ENCODE measurements at places on chromosomes 6 and 20.

- DNase-seq = peak; percentile 8
These were observed at the start of gene ADGB for GRCh38 chr6:146598772-146599405. ADGB (plus strand) TSS chr6:146598972; CDS start chr6:146599041, 69 bp downstream.

DNA sequence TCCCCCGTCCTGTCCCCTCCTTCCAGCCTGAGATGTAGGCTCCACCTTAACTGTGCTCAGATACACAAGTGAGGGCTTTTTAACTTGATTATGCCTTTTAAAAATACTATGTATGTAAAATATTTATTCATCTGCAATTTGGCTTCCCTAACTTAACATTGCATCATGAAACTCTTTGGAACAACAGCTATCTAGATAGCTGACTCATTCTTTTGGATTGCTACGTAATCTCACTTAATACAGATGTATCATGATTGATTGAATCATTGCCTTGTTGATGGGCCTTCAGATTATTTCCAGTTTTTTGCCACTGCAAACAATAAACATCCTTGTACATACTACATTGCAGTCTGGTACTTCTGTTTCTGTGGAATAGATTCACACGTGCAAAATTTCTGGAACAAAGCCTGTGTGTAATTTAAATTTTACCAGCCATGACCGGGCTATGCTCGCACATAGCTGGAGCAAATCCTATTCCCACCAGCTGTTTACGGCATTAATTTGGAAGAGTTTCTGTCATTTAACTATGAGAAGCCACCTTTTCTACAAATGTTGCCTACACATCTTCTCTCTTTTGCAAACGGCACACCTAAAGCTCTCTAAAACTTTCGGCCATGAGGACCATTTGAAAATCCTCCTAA, 6.5 kb downstream of the PRND start:
- no peak for DNase-seq

GRCh38 chr6:163418311-163419029, 4.0 kb downstream of the QKI start:
- DNase-seq = no peak

DNA sequence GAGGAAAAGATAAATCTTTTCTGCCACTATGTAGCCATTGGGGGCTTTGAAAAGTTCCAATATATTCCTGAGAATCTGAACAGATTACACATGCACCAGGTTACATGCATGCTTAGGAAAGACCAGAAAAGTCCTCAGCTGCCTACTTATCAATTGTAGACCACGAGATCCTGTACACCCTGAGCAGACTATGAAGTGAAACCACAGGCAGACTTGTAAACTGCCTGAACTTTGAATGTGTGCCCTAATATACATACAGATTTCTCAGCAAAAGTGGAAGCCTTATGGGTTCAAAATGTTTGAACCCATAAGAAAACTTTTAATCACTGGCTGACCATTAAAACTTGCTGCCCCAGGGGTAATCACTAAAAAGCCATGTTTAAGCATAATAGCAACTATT, 273.5 kb upstream of the RUNX2 start:
- DNase-seq = no peak

DNA sequence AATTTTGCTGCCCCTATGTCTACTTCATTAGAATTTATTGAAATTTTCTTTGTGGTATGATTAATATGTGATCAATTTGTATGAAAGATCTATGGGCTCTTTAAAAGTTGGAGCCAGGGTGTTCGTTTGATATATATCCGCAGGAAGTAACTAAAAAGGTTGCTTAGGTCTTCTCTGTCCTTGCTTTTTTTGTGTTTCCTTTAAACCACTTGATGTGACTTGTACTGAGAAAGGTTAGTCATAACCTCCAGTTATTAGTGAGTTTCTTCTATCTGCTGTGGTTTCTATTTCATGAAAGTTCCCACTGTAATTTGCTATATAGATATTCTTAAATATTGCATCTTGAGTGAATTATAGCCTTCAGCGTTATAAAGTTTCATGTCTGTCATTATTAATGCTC, 585.3 kb upstream of the ARID1B start:
- no peak for DNase-seq

DNA sequence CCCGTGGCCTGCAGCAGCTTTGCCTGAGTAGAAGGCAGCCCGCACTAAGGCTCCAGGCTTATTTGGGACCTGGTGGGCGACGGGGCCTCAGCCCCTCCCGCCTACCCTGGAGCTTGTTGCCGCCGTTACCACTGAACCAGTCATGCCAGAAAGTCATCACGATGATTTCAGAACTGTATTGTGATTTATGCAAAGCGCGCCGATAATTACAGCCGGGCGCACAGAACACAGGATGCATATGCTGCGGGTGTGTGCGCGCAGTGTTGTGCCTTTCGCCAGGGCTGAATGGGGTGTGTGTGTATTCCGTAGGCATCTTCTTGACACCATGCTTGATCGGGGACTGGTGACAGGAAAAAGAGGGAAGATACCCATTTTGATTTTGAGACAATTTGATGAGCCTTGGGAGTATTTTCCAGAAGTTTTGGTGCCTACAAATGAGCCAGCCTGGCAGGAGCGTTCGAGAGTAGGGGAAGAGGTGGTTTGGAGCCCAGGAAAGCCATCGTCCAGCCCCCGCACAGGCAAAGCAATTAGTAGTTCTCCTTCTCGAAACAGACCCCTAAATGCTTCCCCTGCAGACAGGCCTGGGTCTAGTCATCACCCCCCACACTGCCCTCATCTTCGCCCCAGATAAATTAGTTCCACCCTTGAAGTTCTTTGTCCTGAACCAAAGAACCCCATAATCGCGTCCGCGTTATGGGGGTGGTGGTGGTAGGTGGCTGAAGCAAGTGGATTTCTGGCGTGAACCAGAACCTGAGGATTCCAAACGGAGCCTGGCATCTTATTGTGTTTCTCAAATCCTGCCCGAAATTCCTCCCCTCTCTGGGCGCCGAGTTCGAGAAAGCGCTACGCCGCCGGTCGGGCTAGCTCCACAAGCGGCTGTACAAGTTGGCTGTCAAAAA, 1.9 kb upstream of the NR2E1 start:
- no peak for DNase-seq

DNA sequence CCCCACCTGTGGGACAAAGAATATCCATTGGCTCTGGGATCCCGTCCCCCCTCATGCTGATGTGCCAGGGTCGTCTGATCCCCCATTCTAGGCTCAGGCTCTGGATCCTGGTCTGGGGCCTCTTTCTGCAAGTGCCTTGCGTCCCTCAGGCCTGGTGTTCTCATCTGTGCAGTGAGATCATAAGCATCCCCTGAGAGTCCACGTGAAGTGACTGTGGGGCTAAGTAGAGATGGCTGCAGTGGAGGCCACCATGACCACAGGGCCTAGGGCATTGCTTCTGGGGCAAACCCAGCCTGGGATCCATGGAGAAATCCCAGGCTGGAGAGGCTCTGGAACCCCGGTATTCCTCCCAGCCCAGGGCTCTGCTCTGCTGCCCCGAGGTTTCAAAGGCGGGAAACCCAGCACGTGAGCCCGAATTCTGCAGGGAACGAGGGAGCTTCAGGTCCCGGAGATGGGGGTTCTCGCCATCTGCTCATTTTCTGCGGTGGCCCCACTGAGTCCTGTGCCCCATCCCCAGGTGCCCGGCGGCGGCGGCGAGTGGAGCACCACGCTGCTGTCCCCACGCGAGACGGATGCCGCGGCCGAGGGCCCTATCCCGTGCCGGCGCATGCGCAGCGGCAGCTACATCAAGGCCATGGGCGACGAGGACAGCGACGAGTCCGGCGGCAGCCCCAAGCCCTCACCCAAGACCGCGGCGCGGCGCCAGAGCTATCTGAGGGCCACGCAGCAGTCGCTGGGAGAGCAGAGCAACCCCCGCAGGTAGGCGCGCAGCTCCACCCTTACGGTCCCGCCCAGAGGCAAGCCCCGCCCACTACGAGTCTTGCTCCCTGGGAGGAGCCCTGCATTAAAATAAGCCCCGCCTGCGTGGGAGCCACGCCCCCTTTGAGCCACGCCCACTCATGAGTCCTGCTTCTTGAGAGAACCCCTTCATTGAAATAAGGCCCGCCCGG, 105.5 kb upstream of the MYL9 start:
- DNase-seq = no peak

- DNase-seq = no peak
These were observed 193.0 kb downstream of the ERMARD start for GRCh38 chr6:169944415-169944814.

- no peak for DNase-seq
These were observed 55.1 kb downstream of the ARID1B start for GRCh38 chr6:156832231-156832647.

- DNase-seq = no peak
These were observed 544.9 kb downstream of the PKHD1 start for GRCh38 chr6:51542475-51542874.

GRCh38 chr6:89999945-90000825, 105.9 kb downstream of the GJA10 start:
- no peak for DNase-seq

DNA sequence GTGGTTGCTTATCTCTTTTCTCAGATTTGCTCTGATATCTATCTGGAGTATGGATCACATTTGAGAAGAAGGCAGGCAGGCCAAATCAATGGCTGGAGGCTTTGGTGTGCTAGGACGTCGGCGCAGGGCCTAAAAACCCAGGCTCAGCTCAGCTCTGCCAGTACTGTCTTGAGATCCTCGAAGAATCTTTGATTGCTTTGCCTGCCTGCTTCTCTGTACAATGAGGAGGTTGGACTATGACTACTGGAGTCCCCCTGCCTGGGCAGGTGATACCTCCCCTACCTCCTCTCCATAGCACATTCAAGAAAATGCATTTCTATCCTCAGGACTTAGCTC, 25.1 kb downstream of the KCNK5 start:
- no peak for DNase-seq

DNA sequence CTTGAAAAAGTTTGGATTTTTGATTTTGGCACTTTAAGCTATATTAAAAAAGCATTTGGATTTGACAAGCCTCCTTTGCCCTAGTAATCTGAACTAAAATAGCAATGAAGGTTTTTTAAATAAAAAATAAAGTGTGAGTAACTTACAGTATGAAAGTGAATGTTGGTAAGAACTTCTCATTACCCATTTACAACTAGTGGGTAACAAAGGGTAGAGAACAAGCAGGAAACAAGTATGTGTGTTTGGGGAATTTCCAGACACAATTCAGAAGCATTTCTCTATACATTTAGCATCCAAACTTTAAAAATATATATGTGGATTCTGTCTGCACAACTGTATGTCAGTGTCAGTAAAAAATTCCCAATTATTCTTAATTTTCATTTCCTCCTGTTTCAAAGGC, 2.9 kb downstream of the TMEM30A start:
- DNase-seq = no peak

DNA sequence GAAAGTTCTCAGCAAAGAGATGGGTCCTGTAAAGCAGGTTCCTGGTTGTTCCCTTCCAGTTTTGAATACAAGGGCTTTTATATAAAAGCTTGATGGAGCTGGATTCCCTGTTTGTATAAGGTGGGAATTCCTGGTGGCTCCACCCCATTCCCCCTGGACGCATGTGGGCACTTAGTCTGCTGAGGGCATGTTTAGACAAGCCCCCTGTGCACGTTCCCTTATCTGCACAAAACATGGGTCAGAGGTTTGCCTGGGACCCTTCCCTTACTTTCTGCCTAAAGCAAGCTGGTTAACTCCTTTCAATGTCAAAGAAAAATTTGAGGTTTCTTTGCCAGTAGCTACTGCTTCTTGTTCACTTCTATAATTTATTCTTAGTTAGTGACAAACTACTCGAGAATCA, 181.1 kb downstream of the BCKDHB start:
- no peak for DNase-seq

GRCh38 chr20:26209171-26209941, 512.7 kb upstream of the ZNF337 start:
- no peak for DNase-seq

GRCh38 chr20:49701241-49701790, 12.4 kb downstream of the B4GALT5 start:
- no peak for DNase-seq

DNA sequence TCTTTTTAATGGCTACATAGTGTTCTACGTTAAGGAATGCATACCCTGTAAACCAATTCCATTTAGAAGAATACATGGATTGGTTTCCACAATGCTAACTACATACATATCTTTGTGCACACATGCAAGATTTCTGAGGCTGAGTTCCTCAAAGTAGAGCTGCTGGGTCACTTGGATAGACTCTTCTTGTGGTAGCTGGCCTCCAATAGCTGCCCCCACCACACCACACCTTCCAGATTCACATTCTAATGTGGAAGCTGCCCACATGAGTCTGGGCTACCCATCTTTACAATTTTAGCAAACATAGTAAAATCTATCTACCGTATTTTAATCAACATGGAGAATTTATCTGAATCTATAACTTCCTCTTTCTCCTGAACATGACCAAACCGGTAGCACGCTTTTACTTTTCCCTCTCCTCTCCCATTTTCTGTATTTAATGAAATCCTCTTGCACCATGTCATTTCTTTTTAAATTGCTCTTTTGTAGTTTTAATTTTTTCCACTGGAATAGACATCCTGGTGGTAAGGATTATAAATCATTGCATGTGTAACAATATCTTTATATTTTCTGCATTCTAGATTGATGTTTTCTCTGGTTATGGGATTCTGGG, 74.7 kb upstream of the CITED2 start:
- DNase-seq = no peak

- DNase-seq = no peak
These were observed 6.5 kb downstream of the GZF1 start for GRCh38 chr20:23368316-23369071.

- DNase-seq = no peak
These were observed 129.7 kb upstream of the FAM184A start for GRCh38 chr6:119207971-119208725.

DNA sequence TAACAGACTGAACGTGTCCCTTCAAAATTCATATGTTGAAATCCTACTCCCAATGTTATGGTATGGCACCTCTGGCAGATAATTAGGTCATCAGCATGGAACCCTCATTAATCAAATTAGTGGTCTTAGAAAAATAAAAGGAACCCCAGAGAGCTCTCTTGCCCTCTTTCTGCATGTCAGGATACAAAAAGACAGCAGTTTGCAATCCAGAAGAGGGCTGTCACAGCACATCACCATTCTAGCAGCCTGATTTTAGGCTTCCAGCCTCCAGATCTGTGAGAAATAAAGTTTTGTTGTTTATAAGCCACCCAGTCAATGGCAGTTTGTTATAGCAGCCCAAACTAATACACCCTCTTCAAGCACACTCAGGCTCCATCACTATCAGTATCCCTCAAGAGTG, 292.9 kb downstream of the TRDN start:
- DNase-seq = no peak

DNA sequence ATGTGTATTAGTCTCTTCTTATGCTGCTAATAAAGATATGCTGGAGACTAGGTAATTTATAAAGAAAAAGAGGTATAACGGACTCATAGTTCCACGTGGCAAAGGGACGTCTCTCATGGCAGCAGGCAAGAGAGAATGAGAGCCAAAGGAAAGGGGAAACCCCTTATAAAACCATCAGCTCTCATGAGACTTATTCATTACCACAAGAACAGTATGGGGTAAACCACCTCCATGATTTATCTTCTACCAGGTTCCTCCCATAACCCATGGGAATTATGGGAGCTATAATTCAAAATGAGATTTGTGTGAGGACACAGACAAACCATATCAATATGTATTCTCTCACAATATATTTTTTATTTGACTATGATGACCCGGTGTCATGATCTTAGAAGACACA, 109.1 kb downstream of the UTRN start:
- no peak for DNase-seq

Data from occipital lobe (tissue), 3 donors.